ENCODE measurements at places on chromosomes 2 and 18.

GRCh38 chr2:32745191-32745590, 117.3 kb downstream of the TTC27 start:
- DNase-seq, result no peak

GRCh38 chr2:66390152-66390551, 44.8 kb upstream of the MEIS1 start:
- no peak for DNase-seq

- DNase-seq, result no peak
Measured at GRCh38 chr2:231369580-231370428, 25.7 kb upstream of the B3GNT7 start.

DNA sequence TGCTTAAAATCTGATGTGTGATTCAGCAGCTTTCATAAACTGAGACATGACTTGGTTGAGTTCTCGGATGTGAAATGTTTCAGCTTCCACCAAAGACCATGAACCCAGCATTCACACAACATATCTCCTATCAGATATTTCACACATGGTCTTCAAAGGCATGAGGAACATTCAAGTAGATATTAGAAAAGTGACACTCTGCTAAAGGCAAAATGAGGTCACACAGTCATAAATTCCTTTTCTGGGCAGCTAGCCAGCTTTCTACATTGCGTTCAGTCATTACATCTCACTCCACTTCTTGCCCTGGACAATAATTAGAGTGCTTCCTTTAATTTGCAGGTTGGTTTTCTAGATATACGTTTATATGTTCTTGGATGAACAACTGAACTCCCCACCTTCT, 96.7 kb downstream of the GAREM1 start:
- no peak for DNase-seq

GRCh38 chr18:36334798-36335197, 37.3 kb downstream of the FHOD3 start:
- DNase-seq, result no peak

GRCh38 chr18:33666915-33667314, 88.9 kb downstream of the ASXL3 start:
- no peak for DNase-seq
